ENCODE measurements at places on chromosomes 7 and 10.

GRCh38 chr10:108003061-108003460 lies 838.6 kb upstream of the SORCS1 start:
- DNase-seq: no peak

DNA sequence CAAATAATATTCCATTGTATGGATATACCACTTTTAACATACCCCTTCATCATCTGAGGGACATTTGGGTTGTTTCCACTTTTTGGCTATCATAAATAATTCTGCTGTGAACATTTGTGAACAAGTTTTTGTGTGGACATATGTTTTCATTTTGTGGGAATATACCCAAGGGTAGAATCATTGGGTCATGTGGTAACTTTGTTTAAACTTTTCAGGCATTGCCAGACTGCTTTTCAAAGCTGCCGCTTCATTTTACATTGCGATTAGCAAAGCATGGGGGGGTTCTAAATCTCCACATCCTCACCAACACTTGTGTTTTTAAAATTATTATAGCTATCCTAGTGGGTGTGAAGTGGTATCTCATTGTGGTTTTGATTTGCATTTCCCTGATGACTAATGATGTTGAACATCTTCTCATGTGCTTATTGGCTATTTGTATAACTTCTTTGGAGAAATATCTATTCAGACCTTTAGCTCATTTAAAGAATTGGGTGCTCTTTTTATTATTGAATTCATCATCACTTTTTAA lies 8.4 kb upstream of the HHEX start:
- DNase-seq: no peak

GRCh38 chr7:24885305-24885704 lies 94.7 kb downstream of the OSBPL3 start:
- DNase-seq: no peak

DNA sequence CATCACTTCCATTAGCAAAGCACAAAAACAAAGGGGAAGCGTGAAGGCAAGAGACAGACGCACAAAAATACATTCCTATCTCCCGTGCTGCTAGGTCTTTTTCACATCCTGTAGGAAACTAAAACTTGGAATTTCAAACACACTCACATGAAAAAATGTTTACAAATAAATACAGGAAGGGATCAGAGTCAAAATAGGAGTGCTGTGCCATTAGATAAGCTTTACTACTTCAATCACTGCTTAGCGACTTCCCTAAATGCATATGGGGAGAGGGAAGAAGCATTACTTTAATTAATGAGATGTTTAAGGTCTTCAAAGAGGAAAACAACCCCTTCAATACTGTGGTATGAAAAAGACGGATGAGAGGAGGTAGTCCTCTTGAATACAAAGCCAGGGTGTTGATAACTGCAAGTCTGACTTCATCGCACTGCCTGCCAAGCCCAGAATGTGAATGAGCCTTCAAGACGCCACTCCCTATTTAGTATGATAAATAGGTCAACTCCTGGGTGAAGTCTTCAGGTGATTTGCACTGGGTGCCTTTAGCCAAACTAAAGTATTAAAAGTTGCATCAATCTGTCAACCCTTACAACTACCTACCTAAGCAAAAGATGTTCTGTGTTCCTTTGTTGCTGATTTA lies 13.9 kb downstream of the PARD3 start:
- no peak for DNase-seq

DNA sequence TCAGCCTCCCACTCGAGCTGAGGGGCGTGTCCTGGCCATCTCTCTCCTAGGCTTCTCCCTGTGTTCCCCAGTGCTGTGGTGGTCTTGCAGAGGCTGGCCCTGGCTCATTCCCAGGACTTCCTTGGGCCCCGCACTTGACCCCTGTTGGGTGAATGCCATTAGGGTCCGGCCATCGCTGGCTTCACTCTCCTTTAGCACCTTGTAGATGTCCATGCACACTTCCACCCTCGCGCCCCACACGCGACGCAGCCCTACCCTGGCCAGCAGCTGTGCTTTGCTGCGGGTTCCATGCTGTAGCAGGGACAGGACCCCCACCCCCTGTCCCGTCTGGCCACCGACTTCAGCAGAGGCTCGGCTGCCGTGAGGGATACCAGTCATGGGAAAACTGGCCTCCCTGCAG lies 46.3 kb downstream of the PITRM1 start:
- DNase-seq: no peak

DNA sequence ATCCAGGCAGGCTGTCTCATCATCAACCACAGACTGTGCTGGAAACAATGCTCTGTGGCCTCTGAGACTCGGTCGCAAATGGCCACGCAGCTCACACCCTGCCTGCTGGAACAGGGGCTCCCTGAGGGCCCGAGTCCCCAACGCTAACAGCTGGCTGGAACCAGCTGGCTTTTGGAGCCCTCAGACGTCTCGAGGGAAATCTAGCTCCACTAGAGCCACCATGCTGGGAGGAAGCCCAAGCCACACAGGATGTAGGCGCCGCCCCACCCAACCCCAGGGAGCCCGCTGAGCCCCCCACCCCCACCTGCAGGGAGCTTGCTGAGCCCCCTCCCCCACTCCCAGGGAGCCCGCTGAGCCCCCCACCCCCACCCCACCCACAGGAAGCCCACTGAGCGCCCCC lies 21.4 kb upstream of the PDGFA start:
- DNase-seq: no peak

DNA sequence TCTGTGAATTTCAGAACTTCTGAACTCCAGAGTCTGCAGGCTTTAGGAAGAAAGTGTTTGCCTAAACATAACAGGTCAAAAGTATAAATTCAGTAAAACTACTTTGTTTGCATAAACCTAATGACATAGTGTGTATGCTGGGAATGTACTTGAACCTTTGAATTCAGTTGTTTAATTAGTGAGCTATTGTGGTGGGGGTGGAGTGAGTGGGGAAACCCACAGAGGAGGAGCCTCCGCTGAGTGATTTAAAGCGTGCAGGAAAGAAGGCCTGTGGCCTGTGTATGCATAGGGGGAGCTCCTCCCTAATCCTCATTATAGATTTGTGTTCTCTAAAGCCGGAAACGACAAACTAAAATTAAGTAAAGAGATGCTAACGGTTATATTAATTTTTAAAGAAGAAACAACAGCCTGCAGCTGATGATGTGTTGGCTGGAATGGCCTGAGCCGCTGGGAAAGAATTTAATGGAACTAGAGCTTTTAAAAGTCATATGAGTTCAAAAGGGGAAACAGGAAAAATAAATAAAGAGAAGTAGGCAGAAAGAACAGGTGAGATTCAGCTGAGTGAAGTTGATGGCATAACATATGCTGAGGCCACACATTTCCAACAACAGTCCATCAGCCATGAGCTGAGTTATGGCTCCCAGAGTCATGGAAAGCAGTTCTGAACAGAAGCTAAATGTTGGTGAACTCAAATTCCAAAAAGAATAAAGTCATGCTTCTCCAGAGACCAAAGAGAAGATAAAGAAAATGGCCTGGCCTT lies 595.0 kb downstream of the GRM8 start:
- DNase-seq: peak; percentile 40

GRCh38 chr10:76732306-76732705 lies 905.3 kb downstream of the KCNMA1 start:
- no peak for DNase-seq

GRCh38 chr10:35896001-35896400 lies 253.9 kb upstream of the FZD8 start:
- DNase-seq: no peak

- DNase-seq: no peak
These were observed 51.5 kb downstream of the CHST15 start for GRCh38 chr10:124041675-124042445.

- DNase-seq: no peak
These were observed 16.4 kb downstream of the IQCE start for GRCh38 chr7:2575046-2575732.

DNA sequence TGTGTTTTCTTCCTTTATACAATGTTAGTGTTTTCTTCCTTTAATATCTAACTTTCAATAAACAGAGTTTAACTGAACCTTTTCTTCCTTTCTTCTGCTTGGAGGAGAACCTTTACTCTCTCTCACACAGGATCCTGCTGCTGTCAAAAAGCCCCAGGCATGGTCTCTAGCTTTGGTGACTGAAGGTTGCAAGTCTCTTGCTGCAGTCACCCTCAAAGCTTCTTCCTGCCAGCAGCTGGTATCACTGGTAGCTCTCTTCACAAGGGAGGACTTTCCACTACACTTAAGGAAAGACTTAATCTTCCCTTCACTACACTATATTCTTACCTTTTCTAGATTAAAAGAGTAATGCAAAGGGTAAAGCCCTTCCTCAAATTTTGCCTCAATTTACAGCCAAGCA lies 153.4 kb downstream of the SGMS1 start:
- no peak for DNase-seq

DNA sequence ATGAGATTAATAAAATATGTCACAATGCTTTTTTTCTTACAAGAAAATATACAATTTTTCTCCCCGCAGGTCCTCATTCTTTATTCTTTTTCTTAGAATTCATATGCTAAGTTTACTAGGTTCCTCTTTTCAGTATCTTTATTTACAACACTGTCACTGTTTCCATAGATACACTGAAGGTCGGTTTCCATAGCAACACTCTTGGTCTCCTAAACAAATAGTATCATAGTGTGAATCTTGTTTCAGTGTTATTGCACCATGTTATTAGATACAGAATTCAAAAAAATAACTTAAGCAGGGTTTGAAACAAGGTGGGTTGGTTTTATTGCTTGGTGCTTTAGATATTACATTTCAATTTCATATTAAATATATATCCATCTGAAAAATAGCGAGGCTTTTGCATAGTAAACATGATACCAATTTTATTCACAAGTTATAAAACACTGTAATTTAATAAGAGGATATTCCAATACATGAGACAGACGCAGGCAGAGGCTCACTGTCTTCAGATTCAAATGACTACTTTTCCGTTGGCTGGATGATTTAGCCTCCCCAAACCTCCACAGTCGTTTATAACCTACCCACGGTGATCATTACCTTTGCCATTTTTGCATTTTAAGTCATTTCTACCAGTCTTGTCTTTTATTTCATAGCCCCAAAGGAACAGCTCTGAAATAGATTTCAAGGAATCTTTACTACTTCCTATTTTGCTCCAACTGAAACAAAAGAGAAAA lies 88.9 kb upstream of the KLF6 start:
- peak; percentile 76 for DNase-seq

GRCh38 chr10:46077731-46078413 lies 31.8 kb upstream of the MSMB start:
- no peak for DNase-seq

DNA sequence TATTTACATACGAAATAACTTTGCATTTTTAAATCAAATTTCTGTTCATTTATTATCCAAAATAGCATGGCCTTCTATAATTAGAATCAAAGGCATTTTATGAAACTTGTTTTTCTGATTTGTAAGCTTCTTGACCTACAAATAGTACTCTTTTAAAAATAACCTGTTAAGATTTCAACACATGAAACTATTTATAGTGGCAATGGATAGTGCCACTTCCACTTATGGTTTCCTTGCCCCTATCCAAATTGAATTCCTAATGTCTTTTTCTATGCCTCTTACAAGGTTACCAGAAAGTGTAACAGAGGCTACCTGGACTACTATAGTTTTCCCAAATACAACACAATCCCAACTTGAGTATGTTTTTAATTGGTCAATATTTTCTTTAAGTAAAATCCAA lies 263.5 kb downstream of the SEMA3D start:
- DNase-seq: no peak

GRCh38 chr7:81533426-81533825 lies 236.4 kb downstream of the HGF start:
- DNase-seq: no peak

DNA sequence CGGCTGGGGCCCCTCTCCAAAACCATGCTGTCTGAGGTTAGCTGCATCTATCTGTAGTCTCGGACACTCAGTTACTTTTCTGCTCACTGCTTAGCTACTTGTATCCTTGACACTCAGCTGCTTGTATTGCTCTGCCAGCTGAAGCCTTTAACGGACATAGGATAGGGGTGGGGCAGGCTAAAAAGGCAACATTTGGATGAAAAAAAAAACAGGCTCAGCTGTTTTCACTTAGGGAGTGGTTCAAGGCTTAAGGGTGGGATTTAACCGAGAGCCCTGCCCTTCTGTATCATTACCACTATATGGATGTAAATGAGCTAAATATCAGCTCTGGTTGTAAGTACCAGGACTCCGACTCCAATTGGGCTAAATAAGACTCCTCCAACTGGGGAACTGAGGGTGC lies 28.6 kb downstream of the LSMEM1 start:
- DNase-seq: no peak

- DNase-seq: no peak
These were observed 22.4 kb downstream of the DNAJC1 start for GRCh38 chr10:21981118-21981517.

- DNase-seq: no peak
These were observed 36.3 kb upstream of the CCDC3 start for GRCh38 chr10:13037832-13038231.

DNA sequence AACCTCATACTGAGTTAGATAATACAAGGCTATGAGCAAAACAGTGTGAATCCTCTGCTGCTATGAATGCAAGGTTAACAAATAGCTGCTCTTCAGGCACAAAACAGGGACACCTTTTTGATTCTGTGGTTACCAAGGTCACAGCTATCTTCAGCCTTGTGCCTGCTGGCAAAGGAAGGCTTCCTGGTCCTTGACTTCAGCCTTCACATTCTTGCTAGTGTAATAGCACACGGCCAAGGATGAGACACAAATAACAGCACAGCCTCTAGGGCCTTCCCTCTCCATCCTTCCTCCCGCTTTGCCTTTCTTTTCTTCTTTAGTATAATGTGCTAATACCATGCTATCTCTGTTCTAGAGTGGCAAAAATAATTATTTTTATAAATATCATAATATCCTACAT lies 130.6 kb upstream of the CAV2 start:
- no peak for DNase-seq

DNA sequence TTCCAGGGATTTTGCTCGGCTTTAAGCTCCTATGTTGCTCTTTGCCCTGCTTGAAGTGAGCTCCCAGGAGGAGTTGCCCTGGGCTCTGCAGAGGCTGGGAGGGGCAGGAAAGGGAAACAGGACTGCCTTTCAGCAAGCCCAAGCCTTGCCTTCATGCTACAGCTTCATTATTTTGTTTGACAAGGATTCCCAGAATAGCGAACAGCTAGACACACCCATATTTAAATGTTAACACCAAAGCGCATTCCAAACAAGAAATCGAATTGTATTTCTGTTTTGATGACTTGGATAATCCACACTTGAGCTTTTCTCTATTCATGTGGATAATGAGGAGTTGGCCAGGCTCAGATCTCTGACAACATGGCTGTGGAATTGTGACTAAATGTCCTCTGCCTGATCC lies 6.3 kb downstream of the KIAA1217 start:
- no peak for DNase-seq

- DNase-seq: no peak
These were observed 68.3 kb downstream of the HIPK2 start for GRCh38 chr7:139709485-139709884.

DNA sequence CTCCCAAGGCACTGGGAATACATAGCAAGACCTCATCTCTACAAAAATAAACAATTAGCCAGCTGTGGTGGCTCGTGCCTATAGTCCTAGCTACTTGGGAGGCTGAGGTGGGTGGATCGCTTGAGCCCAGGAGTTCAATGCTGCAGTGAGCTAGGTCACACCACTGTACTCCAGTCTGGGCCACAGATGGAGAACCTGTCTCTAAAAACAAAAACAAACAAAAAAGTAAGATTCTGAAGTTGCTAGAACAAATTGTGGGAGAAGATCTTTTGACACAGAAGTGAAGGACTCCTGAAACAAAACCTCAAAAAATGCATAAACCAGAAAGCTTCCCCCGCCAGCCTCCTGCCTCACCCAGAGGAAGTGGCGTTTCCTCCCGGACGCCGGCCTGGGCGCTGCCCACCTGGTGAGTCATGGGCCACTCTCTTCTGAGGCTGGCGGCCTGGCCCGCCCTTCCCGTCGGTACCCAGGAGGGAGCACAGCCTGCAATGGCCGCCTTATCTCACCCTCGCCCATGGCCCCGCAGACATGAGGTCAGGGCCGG lies 25.4 kb upstream of the ELN start:
- no peak for DNase-seq
